AG20443 (cell line): ENCODE measurements at places on chromosomes 2 and 18.

- peak; percentile 56 for DNase-seq
Observed at GRCh38 chr2:19158211-19158610, 200.2 kb downstream of the OSR1 start.

DNA sequence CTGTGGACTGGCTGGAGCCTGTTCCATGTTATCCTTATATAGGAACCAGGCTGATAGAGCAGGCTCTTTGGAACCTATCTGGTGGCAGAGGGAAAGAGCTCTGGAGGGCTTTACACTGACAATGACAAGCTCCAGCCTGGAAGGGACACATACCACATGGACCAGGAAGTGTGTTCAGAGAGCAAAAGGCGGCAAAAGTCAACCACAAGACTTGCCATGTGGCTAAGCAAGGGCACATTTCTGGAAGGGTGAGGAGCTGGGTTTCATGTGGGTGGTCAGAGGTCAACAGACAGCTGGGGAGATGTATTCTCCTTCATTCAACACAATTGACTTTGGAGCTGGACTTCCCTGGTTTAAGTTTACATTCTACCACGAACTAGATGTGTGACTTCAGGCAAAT is 325.2 kb downstream of the DYSF start:
- no peak for DNase-seq

GRCh38 chr2:169080250-169081069 is 11.1 kb downstream of the DHRS9 start:
- DNase-seq, result no peak

DNA sequence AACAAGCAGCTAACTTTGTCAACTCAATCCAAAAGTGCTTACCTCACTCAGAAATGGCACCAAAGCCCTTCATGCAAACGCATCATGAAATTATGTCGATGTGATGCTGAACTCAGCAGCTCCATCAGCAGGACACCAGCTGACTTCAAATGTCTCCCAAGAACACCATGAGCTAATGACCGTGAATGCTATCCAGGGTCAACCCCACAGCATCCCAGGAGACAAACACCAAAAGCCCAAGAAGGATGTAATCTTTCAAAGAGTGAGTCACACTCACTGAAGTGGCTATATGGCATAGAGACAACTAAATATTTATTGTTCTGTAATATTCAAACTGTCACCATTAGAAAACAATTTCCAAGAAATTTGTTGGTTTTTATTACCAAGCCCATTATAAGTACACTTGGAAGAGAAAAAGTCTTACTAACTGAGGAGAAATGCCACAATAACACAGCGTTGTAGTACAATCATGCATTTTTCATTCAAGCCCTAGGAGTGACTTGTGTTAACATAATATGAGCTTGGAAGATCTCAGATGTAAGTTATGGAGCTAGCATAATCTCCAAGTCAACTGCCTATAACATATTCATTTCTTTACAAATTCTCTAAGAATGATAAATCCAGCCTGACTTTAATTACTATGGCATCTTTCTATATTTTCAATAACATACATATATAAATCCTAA is 165.0 kb upstream of the CCDC68 start:
- DNase-seq, result peak; percentile 53

- DNase-seq, result no peak
Observed at GRCh38 chr18:55265984-55266383, 306.7 kb upstream of the CCDC68 start.

- DNase-seq, result no peak
Observed at GRCh38 chr18:74382481-74383017, 66.9 kb downstream of the C18orf63 start.

DNA sequence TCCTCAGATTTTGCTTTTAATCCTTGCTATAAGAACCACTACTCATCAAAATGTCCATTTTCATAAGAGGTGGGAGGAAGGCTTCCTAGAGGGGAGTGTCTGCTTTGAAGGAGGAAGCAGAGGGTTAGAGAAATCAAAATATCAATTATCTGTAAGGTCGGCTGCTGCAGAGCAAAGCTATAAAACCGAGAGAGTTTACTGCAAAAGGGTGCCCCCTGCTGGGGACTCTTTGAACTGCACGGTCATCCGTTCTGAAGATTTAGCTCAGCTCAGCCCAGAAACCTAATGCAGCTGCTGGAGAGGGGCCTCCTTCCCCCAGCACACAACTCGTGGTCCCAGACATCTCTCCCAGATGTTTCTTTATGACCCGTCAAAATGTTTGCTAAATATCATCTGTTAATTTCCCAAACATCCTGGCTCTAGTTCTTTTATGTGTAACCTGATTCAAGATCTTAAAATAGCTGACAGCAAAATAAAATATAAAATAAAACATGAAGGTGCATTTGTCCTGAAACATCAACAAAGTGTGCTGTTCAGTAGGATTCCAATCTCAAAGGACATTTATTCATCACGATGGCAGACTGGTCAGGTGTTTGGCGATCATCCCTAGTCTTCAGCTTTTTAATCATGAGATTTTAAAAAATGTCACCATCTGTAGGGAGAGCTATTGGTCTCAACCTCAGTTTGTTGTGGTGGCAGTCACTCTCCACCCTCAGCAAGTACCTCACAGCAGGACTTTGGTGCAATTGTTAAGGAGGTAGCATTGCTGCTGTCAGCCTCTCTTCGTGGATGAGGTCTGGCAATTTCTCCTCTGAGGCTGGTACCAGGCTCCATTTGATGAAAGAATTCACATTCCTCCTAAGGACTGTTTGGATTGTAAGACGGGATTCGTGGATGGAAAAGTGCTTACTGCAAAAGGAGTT is 185.9 kb downstream of the MTX2 start:
- peak; percentile 69 for DNase-seq

DNA sequence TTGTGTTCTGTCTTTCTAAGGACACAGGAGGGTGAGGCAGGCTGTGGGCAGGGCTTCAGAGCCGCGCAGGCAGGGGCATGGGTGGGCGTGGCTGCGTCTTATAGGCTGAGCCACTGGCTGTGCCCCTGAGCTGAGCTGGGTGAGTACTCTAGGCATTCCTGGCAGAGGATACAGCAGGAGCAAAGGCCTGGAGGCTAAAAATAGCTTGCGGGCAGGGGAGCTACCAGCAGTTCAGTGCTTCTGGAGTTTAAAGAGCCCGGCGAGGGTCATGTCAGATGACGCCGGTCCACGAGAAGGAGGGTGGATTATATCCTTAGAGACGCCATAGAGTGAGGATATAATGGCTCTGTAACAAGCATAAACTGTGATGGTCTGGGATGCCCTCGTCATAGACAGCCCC is 31.5 kb upstream of the PDIA6 start:
- DNase-seq, result peak; percentile 37

GRCh38 chr2:45643543-45644542 is 7.6 kb upstream of the PRKCE start:
- peak; percentile 95 for DNase-seq

- DNase-seq, result no peak
Observed at GRCh38 chr18:78154444-78154843, 825.2 kb upstream of the SALL3 start.

GRCh38 chr2:164478205-164478604 is 143.1 kb downstream of the GRB14 start:
- no peak for DNase-seq

DNA sequence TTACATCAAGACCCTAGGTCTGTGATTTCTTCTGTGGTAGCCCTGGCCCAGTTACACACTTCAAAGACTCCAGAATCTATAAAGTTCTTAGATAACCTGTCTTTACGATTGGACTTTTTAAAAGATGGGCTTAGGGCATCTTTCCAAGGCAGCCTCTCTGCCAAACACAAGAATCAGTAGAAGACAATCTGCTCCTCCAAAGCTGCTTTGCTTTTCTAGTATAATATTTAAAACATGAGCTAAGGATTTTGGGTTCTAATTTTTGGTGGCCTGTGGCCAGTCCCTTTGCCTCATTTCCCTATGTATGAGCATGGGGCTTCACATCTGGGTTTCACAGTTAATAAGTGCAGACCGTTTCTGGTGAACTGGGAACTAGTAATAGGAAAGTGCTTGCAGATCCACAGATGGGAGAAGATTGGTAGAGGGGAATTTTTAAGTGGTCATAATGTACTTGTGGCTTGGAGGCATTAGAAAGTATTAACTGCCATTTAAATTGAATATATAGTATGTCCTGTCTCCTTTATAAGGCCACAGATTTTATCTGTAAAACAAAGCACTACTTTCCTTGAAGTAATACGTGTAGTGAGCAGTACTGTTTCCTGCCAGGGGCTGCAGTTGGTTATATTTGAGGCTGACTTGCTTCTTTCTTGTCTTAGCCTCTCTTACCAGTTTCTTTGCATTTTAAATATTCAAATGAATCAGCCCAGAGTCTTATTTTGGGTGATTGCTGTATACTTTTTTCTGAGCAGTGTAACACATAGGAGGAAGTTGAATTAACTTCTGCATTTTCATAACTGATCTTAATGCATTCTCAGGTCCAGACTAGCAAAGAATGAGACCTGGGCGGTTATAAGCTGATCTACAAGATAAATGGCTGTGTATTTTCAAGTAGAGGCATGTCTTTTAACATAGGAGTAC is 1.5 kb downstream of the ARPC2 start:
- DNase-seq, result no peak

- no peak for DNase-seq
Observed at GRCh38 chr2:37782155-37782673, 110.8 kb upstream of the CDC42EP3 start.

DNA sequence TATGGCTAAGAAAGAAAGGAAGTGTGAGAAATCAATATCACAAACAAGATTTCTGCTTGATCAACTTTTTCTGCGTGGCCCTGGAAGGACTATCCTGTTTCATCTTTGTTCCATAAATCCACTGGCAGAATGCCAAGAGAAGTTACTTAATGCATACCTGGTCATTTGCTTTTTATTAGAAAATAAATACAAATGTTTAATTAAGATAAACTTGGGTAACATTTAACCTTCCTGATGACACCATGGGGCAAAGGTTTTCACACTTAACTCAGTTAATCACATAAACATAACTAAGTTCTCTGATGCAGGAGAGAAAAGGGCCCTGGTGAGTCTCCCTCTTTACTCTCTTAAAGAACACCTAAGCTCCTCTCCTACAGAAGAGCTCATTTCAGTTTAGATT is 203.3 kb downstream of the AFF3 start:
- DNase-seq, result no peak

- DNase-seq, result no peak
Observed at GRCh38 chr18:78071776-78072175, 822.1 kb downstream of the GALR1 start.

DNA sequence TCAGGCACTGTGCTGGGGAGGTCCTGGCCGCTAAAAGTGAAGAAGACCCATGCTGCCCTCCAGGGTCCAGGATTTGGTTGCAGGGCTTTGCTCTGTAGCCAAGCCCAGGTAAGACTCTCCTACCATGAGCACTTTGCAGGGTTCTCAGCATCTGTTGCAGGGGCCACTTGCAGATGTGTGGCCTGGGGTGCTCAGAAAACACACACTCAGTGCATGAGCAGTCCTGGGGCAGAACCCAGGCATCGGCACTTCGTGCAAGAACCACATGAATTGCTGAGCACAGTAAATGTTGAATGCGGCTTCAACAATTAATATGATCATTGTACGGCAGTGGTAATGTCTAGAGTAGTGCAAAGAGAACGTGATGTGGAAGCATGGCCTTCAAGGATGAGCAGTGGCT is 98.5 kb upstream of the SMIM21 start:
- no peak for DNase-seq

GRCh38 chr18:67581178-67581577 is 64.7 kb upstream of the DSEL start:
- DNase-seq, result no peak

DNA sequence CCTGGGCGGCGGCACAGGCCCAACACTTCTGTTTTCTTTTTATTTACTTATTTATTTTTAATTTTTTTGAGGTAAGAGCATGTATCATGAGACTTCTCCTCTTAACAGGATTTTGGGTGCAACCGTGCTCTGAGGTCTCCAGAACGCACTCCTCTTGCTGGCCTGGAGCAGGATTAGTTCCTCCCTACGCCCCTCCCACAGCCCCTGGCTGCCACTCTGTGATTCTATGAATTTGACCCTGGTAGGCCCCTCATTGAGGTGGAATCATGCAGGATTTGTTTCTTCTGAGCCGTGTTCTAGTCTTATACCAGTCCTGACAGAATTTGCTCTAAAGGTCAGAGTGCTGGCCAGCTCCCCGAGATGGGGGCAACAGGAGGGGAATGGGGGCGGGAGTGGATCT is 106.5 kb upstream of the HS6ST1 start:
- no peak for DNase-seq

GRCh38 chr2:168434146-168434545 is 21.9 kb upstream of the CERS6 start:
- DNase-seq, result no peak

- DNase-seq, result no peak
Observed at GRCh38 chr2:49950646-49951045, 796.3 kb upstream of the FSHR start.

DNA sequence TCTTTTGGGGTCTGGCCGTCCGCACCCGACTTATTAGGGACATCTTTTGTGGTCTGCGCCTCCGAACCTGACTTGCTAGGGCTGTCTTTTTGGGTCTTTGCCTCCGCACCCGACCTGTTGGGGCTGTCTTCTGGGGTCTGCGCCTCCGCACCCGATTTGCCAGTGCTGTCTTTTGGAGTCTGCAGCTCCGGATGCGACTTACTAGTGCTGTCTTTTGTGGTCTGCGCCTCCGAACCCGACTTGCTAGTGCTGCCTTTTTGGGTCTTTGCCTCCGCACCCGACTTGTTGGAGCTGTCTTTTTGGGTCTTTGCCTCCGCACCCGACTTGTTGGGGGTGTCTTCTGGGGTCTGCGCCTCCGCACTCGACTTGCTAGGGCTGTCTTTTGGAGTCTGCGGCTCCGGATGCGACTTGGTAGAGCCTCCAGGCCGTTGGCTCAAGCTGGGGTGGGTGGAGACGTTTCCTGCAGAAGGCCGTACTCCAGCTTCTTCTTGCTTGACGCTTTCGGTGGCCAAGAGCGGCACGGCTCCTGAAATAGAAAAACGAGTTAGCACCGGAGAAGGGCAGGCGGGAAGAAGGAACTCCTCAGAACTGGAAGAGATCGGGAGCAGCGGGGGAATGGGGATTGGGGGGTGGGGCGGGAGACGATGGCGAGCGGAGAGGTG is 498 bp downstream of the TGOLN2 start:
- peak; percentile 57 for DNase-seq

DNA sequence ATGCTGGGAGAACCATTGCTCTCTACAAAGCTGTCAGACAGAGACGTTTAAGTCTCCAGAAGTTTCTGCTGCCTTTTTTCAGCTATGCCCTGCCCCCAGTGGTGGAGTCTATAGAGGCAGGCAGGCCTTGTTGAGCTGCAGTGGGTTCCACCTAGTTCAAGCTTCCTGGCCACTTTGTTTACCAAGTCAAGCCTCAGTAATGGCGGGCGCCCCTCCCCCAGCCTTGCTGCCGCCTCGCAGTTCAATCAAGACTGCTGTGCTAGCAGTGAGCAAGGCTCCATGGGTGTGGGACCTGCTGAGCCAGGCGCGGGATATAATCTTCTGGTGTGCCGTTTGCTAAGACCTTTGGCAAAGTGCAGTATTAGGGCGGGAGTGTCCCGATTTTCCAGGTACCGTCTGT is 52.7 kb upstream of the SCYGR2 start:
- DNase-seq, result no peak
